ENCODE measurements at places on chromosomes 1 and 21.

- no peak for DNase-seq
These were observed 100.4 kb downstream of the MRPL37 start for GRCh38 chr1:54300401-54300800.

GRCh38 chr1:7266561-7266960 lies 481.3 kb downstream of the CAMTA1 start:
- no peak for DNase-seq

DNA sequence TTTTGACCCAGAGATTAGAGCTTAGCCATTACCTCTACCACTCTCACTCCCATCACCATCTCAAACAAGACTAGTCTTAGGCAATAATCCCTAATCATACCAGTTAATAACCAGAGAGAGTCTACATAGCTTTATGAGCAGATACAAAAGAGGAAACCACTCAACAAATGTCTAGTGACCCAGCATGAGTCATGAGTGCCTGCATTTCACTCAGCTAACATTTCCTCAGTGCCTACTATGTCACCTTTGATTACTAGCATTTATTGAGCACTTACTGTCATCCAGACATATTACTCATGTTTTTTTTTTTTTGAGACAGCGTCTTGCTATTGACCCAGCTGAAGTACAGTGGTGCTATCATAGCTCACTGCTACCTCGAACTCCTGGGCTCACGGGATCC lies 35.9 kb upstream of the GALNT2 start:
- no peak for DNase-seq

GRCh38 chr1:246526380-246526779 lies 19.3 kb upstream of the SMYD3 start:
- no peak for DNase-seq

GRCh38 chr1:97044159-97044760 lies 322.7 kb downstream of the PTBP2 start:
- no peak for DNase-seq

GRCh38 chr1:58885998-58886397 lies 102.2 kb upstream of the JUN start:
- no peak for DNase-seq

DNA sequence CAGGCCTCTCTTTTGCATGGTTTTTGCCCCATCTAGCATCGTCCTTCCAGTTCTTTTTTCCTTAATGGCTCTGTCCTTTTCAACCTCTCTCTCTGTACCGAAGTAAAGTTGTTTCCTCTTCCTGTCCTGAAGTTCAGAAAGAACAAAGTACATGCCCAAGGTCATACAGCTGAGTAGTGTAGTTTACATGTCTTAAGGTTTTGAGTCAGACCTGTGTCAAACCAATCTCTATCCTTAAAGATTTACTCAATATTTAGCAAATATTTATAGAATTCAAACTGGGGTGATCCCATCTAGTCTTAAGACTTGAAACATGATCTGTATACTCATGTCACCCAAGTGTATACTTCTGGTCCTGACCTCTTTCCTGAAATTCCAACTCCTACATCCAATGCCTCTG lies 118.7 kb upstream of the SGIP1 start:
- no peak for DNase-seq

GRCh38 chr1:67148516-67149178 lies 13.9 kb upstream of the C1orf141 start:
- no peak for DNase-seq

GRCh38 chr1:180173952-180174351 lies 19.3 kb downstream of the QSOX1 start:
- DNase-seq, result no peak
